NCI-H345 (cell line): ENCODE measurements at places on chromosomes 16 and 17.

DNA sequence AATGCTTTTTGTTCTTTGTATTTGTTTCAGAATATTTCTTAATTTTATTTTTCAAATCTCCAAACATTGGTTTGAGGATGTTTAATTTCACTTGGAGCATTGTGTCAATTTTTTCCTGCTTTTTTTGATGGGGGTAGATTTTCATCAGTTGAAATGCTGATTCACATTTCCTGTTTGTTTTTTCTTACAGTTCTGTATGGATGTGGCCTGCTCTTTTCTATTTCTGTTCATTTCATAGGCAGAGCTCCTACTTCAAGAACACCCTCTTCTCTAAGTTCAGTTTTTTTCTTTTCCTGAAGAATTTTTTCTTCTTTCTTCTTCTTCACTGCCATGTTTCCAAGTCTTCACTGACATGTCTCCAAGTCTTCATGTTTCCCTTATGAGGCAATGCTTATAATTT lies 8.8 kb downstream of the MBTD1 start:
- DNase-seq = no peak

- DNase-seq = no peak
Measured at GRCh38 chr17:14919094-14919493, 346.0 kb downstream of the PMP22 start.

GRCh38 chr17:45972531-45972930 lies 26.5 kb upstream of the STH start:
- DNase-seq = no peak

DNA sequence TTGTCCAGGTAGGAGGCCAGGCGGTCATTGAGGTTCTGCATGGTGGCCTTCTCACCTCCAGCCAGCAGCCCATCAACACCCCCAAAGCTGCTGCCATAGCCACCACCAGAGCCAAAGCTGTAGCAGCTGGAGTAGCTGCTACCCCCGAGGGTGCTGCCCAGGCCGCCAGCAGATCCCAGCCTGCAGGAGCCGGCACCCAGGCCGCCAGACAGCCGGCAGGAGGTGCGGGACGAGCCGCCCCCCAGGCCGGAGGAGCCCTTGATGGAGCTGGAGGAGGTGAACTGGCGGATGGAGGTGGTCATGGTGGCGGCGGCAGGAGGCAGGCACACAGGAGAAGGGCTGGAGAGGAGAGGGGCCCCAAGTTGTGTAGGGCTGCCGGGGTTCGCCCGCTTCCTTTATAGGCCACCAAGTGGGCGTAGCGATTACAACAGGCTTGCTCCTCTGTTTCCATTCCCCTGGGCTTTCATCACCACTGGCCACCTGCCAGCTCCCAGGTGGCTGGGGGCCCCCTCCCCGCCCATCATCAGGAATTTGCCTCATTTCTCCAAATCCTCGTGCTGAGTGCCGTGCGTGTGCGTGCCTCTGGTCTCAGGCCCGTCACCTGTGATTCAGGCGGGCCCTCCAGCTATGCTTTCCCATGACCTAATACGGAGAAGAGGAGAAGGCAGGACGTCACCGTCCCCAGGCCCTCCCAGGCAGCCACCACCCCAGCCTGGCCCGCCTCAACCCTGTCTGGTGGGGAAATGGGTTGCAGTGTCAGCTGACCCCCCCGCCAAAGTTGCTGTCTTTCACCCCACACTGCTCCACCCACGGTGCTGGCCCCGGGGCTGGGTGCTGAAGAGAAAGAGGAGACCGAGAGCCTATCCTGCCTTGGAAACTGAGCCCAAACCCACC lies at the start of gene KRT17:
Gene KRT17, minus strand, starts transcription at position 368 of the 894 bp plus-strand sequence. Its CDS starts 66 bp downstream, at position 302.
- DNase-seq = peak; percentile 56

GRCh38 chr16:48361012-48361411 lies 24.2 kb downstream of the SIAH1 start:
- DNase-seq = no peak

DNA sequence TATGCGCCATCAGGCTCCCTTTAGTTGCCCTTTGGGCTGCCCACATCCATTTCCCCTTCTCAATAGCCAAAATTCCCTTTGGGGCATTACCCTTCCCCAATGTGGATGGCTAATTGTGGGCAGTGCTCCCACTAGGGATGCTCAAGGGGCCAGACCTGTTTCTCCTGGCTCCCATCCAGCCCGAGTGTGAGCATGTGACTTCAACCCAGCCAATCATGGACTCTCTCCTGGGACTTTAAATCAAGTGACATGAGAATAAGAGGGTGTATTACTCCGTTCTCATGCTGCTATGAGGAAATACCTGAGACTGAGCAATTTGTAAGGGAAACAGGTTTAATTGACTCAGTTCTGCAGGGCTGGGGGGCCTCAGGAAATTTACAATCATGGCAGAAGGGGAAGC lies 60.9 kb upstream of the WSB1 start:
- no peak for DNase-seq

- DNase-seq = peak; percentile 74
Measured at GRCh38 chr17:76077584-76078110, 1.3 kb upstream of the ZACN start.

GRCh38 chr17:19021622-19022083 lies 17.1 kb upstream of the FAM83G start:
- no peak for DNase-seq

DNA sequence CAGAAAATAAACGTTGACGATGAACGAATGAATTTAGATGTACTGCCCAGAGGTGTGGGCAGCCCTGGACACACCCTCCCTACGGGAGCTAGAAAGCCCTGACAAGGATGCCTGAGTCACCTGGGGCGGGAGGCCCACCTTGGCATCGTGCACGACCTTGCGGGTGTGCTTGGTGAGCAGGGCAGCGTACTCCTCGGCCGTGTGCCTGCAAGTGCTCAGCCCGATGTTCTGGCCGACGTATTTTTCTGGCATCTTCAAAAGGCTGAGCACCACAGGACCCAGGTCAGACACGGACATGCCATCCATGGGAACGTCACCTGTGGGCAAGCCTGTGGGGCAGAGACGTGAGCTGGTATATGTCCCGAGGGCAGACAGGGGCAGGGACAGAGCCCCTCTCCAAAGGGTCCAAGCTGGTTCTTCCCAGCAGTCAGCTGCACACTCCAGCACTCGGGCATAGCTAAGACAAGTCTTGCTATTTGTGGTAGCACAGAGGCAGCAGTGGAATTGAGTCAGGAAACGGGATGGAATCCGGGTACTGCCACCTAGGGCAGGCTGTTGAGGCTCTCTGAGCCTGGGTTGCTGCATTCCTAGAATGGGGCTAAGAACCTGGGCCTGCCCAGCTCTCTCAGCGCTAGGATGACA lies 10.8 kb downstream of the NMRAL1 start:
- no peak for DNase-seq
